CD4-positive, alpha-beta T cell treated with Interleukin-17A for 4 hours (primary cell): ENCODE measurements at places on chromosomes 16 and 17.

- DNase-seq = no peak
These were observed 5.5 kb downstream of the CBFB start for GRCh38 chr16:67034487-67034886.

DNA sequence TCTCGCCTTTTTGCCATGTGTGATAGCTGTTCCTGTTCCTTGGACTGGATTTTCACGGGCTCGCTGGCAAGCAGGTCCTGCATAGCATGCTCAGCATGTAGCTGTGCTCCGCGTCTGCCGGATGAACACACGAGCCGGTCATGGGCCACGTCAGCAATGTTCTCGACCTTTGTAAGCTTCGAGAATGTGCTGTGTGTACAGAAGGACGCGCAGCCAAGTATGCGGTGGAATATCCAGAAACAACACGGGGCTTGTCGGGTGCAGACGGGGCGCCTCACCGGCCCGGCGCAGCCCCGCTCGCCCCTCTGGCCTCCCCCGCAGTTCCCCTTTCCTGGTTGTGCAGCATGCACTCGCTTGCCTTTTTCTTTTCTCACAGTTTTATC lies 42.2 kb downstream of the RPTOR start:
- DNase-seq = no peak

DNA sequence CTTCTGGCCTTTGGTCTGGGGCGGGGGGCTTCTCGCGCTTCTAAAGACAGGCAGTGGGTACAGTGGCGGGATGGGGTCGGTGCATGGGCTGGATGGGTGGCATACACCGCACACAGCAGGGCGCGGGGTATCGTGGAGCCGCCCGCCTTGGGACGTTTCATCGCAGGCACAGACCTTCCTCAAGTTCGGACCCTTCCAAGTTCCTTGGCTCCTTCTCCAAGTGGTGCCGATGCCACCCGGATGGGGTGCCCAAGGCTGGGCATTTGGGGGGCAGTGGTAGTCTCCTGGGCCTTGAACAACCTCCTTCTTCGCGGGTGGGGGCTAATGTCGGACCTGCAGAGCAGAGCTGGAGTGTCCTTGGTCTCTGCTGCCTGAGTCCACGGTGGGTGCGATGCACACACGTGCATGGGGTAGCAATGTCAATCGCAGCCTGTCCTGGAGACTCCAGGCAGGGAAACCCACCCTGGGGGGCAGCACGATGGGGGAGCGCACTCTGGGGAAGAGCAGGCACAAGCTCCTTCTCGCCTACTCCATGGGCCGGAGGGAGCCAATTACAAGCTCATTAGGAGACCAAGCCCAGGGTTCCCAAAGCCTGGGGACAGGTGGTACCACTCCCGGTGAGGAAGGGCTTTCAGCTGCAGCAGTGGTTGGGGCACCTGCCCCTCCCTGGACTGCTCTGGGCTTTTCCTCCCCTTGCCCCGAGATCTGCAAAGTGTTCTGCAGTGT lies 686 bp upstream of the MTSS2 start:
- no peak for DNase-seq

- no peak for DNase-seq
These were observed 4.9 kb downstream of the CES2 start for GRCh38 chr16:66940236-66940635.

GRCh38 chr17:47760409-47761140 lies 27.5 kb downstream of the TBX21 start:
- no peak for DNase-seq

- DNase-seq = no peak
These were observed 85.4 kb downstream of the TBC1D16 start for GRCh38 chr17:79950306-79950705.

- DNase-seq = no peak
These were observed 38.4 kb downstream of the TNFRSF13B start for GRCh38 chr17:16933317-16934132.

DNA sequence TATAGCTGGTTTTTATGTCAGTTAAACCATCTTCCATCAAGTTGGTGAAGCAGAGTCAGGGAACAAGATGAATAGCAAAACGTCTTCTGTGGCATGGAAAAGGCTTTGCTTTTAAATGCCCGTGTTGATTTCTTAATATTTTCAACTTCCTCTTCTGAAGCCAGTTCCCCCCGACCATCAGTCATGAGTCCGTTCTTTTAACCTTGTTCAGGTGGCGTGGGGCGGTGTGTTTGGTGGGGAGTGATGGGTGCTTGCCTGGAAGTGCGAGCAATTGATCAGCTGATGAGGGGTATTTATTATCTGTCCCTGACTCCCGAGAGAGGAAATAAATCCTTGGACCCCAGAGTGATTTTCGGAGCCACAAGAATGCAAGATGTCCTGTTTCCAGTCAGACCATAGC lies 147.1 kb downstream of the WWOX start:
- DNase-seq = no peak

DNA sequence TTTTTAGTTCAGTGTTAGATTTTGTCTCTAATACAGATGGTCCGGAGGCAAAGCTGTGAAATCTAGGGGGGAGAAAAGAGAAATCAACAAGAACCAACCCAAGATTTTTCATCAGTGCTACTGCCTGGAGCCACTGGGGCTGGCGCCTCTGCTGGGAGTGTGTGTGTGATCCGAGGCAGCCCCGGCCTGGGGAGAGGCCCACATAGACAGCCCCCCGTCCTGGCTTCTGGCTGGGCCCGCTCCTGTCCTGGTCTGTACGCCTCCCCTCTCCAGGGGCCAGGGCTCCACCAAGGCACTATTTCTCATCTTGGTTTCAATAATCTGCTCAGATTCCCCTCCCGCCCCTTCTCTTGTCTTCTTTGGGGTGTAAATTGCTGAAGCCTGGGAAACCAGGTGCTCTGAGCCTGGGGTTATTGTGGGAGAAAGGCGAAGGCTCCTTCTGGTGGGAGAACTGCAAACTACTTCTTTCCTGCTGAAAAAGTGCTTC lies 7.8 kb downstream of the BAHCC1 start:
- no peak for DNase-seq

DNA sequence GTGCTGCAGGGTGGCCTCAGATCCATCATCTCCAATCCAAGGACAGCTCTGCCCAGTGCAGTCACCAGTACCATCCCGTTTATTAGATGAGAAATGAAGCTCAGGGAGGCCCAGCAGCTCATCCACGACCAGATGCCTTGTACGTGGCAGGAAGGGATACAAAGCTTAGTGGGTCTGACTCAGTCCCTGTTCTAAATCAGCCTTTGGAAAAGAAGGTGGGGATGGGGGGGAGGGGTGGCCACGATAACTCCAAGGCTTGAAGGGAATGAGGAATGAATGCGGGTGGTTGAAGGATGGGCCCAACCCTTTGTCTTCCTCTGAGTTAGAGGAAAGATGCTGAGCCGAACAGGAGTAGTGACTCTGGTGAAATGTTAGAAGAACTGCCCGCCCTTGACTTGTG lies 25.8 kb downstream of the LLGL2 start:
- DNase-seq = no peak

DNA sequence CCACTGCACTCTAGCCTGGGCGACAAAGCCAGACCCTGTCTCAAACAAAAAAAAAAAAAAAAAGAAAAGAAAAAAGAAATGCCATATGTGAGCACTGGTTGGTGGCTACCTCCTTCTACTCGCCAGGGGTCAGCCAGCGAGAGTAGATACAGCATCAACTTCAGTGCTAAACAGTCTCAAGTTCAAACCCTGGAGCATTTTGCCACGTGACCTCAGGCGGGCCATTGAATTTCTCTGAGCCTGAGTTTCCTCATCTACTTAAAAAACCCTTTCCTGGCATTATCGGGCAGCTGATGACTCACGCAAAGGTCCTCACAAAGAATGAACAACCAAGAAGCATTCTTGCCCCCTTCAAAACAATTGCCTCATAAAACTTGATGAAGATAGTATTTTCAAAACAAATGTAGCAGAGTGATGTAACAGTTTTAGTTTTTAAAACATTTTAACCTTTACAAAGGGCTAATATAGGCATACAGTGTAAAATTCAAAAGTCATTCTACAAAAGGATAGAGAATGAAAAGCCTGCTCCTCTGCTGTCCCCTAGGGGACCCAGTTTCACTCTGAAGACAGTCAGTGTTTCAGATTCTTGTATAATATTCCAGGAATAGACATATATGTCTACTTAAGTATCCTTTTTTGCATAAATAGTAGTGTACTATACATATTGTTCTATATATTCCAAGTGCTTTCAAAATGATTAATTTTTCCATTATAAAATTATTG lies 28.4 kb downstream of the DNAH2 start:
- no peak for DNase-seq

DNA sequence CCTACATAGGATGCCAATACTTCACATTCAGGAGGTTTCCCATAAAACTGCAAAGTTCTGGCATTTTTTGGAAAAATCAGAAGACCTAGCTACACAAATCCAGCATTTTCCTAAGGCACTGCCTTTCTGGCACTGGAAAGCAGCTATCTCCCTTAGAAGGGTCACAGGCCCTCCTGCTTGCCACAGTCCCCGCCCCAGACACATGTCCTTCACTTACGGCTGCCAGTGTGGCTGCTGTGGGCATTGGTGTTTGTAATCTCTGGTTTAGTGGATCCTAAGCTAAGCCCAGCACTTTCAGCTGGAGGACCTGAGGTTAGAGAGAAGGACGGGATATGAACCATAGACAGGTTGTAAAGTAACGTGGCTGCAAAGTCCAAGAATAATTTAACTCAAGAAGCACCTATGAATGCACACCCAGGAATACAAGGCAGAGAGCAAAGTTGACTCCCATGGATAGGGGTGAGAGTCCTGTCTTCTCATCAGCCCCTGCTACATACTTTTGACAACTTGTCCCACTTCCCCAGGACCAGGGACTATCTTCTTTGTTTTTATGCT lies 100.0 kb downstream of the XYLT1 start:
- no peak for DNase-seq

GRCh38 chr17:35377068-35377467 lies 3.6 kb upstream of the SLFN11 start:
- no peak for DNase-seq

- no peak for DNase-seq
These were observed 43.3 kb upstream of the CBFA2T3 start for GRCh38 chr16:89020068-89020924.

- DNase-seq = no peak
These were observed 60.8 kb upstream of the CLEC18A start for GRCh38 chr16:69890114-69890891.

DNA sequence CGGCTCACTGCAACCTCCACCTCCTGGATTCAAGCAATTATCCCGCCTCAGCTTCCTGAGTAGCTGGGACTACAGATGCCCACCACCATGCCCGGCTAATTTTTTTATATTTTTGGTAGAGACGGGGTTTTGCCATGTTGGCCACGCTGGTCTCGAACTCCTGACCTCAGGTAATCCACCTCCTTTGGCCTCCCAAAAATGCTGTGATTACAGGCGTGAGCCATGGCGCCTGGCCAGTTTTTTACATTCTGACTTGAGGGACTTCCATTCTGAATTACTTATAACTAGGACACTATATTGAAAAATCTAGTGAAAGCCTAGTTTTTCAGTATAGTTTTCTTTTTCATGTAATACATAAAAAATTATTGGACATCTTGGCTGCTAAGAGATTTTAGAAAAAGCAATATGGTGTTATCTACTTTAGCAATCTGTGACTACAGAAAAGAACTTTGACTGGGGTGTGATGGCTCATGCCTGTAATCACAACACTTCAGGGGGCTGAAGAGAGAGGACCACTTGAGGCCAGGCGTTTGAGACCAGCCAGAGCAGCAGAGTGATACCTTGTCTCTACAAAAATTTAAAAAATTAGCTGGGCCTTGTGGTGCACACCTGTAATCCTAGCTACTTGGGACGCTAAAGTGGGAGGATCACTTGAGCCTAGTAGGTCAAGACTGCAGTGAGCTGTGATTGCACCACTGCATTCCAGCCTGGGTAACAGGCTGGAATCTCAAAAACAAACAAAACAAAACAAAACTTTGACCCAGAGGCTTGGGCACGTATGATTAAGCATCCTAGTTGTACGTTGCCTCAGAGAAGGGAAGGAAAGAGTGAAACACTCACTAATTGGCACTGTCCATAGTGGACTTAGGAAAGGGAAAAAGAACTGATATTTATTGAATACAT lies 26.8 kb upstream of the GOSR1 start:
- DNase-seq = no peak
